ENCODE measurements at places on chromosomes 5 and 9.

DNA sequence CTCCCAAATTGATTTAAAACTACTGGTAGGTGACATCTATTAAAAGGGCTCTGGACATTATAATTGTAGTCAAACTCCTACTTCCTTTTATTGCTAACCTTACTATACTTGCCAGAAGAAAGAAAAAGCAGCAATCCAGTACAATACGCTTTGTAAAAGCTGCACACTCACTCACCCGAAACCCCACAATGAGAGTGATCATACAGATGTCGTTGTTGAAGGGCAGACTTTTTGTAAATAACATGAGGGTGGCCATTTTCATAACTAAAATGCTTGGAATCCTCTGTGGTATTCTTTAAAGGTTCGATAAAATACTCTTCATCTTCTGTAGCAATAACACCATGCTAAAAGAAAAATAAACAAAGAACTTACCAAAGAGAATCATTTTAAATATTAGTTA lies 21.7 kb downstream of the ADAMTS6 start:
- DNase-seq, result no peak

GRCh38 chr9:128048663-128049062 lies 18.5 kb downstream of the NAIF1 start:
- no peak for DNase-seq

DNA sequence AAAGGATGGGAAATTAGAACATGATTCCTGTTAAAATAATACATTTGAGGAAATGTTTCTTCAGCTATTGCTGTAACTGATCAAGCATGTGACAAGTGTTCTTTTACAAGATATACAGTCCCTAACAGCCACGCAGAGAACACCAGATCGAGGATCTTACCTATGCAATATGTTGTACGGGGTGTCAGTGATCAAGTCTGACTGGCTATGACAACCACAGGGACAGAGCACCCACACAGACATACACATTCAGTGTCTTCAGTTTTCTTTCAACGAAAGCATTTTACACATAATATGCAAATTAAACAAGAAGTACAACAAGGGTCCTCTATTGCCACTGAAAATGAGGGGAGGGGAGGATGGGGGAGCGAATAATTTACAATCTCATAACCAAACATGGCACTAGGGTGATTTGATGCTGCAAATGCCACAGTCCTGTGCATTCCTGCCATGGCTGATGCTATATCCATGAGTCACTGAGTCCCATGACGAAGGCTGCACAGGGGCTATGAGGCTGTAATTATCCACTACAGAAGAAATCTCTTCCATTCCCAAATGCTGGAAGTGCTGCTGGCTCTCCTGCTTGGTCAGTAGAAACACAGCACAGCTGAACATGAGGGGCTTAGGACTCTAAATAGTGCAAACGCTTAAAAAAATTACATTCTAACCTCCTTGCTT lies 118.2 kb downstream of the KLHL3 start:
- no peak for DNase-seq

DNA sequence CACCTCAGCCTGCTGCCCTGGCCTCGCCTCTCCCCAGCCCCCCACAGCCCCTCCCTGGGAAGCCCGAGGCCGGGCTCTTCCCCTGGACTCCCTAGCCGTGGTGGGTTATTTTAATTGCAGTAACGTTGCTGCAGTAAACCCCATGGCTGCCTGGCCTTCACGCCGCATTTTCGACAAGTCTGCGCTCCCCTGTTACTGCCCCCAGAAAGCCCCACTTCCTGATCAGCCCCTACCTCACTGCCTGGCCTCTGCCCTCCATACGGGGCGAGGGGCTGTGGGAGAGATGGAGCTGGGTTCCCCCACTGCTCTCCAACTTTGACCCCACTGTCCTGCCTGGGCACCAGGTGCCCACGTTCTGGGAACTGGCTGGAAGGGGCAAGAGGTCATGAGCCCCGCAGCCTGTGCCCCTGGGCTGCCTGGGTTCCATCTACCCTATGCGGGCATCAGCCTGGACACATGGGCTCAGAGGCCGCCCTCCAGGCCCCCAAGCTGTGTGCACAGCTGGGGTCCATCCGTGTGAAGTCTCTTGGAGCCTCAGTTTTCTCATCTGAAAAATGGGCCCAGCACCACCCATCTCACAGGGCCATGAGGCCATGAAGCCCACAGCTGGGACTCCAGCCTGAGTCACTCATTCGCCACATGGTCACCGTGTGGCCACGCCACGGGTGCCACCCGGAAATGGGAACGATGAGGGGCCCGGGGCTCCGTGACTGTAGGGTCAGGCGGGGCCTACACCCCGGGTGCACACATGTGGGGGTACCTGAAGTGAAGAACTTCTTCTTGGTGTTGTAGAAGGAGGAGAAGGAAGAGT lies 11.5 kb downstream of the EGFL7 start:
- no peak for DNase-seq

DNA sequence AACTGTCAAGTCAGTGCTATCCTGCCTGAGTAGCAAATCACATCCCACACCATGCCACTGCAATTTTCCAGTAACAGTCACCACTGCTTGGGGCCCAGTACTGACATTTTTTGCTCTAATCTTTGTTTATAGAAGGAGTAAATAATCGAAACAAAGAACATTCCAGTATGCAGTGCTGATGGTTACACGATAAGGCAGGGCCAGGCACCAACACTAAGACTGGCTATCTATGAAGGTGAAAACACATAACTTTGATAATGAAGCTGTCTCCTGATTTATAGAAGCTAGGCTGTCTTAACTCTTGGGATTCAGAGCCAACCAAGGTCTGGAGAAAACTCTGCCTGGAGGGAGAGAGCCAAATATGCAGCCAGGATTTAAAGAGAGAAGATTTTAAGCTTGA lies 365.3 kb downstream of the BNC2 start:
- no peak for DNase-seq

GRCh38 chr5:112974901-112975300 lies 1.7 kb upstream of the DCP2 start:
- DNase-seq, result no peak
